ENCODE measurements at places on chromosomes 2 and 18.

DNA sequence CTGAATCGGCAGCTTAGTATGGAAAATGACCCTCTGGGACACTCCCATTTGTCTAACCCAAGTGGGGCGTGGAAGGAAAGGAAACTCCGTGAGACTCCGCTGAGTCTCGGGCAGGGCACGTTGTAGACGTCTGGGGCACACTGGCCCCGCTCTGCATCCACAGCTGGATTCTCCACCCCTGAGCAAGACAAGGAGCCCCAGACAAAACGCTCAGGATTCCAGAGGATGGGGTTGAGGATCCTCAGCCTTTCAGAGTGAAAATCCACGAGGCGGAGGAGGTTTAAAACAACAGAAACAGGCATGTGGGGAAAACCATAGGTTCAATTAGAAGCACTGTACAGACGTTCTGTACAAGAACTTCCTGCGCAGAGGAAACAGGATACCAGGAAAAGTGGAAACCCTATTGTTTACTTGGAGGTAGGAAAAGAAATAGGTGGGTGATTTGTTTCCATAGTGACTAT lies 124.9 kb upstream of the ZNF236 start:
- no peak for DNase-seq

DNA sequence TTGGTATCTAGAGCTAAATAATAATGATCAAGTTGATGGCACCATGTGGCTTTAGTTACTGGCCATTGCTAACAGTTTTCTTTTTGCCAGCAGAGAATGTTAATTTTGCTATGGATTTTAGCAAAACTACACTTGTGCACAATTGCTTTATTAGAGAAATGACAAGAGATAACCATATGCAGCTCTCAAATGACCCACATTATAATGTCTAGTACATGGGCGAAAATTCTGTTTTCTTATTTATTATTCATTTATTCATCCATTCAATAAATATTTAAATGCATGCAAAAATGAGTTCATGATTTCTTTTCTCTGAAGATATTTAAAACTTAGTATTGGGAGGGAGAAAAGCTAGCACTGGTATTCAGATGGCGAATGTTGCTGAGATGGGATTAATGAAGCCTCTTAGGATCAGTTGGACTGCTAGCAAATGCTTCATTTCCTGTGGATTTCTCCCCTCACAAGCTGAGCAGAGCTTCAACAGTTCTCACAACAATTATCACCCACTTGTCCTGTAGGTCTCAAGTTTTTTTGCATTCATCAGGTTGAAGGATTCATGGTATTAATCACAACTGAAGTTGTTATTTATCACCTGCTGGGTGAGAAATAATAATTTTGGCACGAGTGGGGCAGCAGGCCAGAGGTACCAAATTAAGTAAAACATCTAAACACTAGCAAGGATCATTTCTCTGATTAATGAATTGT lies 95.2 kb downstream of the MTX2 start:
- no peak for DNase-seq

DNA sequence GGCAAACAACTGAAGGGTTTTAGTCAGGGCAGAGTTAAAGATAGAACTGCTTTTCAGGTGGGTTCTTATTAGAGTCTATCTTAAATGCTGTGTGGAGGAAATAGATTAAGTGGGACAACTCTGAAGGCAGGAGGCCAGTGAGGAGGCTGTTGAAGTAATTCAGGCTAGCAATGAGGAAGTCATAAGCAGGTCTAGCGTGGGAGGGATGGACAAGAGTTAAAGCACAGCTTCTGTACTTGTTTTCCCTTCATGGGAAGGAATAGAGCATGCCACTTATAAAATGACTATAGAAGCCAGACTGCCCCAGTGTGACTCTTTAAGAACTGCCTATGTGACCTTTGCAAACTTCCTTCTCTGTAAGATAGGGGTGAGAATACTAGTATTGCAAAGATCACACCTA lies 202.0 kb upstream of the LRRTM1 start:
- no peak for DNase-seq

DNA sequence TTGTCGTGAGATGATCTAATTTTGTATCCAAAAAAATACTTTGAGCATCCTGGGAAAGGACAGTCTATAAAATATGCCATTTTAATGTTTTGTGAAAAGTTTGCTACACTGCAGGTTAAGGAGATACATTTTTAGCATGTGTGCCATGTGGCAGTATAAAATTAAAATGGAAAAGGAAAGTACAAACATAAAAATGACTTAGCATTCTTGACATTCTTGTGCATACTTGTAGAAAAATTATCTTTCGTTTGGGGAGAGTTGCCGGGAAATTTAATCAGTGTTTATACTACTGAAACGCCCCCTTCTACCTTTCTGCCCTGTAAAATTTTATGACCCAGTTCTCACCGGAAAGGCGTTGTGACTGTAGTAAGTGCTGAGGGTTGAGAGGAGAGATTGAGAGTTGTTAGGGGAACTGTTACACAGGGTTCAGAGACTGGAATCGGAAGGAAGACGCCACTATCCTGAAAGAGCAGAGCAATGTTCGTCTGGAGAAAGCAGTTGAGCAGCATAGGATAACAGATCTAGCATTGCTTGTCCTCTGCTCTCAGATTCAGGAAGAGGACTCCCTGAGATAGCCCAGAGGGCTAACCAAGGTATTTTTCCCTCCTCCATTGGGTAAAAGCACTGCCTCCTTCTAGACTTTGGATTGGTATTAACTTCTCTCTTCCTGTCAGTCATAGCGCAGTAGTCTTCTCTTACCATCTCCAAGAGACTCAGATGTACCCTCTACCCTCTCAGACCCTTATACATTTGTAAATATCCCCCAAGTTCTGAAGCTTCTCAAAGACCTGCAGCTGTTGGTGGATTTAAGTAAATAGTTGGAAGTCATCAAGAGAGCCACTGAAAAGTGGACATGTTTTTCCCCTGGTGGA lies 2.7 kb downstream of the CDH20 start:
- no peak for DNase-seq

GRCh38 chr2:142918624-142919023 lies 41.2 kb downstream of the KYNU start:
- no peak for DNase-seq

GRCh38 chr2:152766928-152767327 lies 48.5 kb downstream of the ARL6IP6 start:
- no peak for DNase-seq

- DNase-seq: peak; percentile 87
These were observed 131.2 kb upstream of the TTC27 start for GRCh38 chr2:32496662-32497061.

DNA sequence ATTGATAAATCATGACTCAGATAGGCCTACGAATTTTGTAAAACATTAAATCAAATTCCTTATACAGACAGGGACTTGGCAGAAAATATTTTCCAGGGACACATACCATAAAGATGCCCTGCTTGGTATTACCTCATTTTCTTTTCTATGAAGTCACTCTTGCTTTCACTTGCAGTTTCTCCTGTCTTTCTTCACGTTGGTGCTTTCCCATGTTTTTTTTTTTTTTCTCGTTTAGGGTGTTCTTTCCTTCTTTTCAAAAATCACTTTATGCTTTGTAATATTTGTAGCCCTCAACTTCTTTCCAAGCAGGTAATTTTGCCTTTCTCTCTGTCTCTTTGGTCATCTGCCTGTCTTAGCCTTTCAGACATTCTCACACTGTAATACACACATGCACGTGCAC lies 40.7 kb downstream of the CDC42EP3 start:
- no peak for DNase-seq

DNA sequence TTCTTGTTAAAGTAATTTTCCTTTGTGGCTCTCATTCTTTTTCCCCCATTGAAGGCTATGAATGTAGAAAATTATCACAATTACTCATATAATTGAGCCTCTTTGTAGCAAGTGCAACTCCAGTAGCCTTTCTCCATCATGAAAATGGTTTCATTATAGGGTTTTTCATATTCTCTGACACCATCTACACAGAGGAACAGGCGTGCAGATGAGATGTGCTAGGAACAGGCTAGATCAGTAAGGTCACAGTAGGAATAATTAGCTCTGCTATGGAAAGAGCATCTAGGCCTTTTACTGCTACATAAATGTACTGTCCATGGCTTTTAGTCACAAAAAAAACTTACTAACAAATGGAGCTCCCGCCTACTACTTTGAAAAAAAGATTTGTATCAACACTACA lies 12.6 kb upstream of the DLX1 start:
- no peak for DNase-seq

GRCh38 chr2:208356846-208357574 lies 49.6 kb upstream of the PTH2R start:
- no peak for DNase-seq

DNA sequence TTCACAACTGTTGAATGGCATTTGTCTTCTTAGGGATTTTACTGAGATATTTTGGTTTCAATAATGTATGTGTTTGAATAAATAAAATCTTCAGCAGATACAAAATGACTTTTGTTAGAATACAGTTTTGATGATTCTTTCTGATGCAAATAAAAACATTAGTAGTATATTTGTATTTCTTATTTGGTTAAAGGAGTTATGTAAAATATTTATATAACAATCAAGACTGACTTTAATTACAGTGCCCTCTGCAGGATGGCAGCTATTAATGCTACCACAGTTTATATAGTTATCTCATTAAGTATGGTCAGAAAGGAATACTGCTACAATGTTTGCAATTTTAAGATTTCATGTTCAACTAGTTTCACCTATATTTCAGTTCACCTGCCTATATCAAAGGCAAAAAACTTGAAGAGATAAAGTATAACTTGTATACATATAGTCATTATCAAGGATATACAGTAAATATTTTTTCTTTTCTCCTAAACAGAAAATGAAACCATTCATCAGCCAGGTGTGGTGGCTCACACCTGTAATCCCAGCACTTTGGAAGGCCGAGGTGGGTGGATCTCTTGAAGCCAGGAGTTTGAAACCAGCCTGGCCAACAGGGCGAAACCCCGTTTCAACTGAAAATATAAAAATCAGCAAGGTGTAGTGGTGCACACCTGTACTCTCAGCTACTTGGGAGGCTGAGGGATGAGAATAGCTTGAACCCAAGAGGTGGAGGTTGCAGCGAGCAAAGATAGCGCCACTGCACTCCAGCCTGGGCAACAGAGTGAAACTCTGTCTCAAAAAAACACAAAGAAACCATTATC lies 19.8 kb downstream of the ARL5A start:
- no peak for DNase-seq

GRCh38 chr2:194562329-194562728 lies 1094.7 kb upstream of the SLC39A10 start:
- DNase-seq: no peak

- no peak for DNase-seq
These were observed 10.1 kb downstream of the TEX51 start for GRCh38 chr2:126908721-126909177.

- DNase-seq: no peak
These were observed 15.7 kb downstream of the CCBE1 start for GRCh38 chr18:59681521-59682004.

GRCh38 chr2:64112016-64112415 lies 32.2 kb downstream of the PELI1 start:
- DNase-seq: no peak

- no peak for DNase-seq
These were observed 136.3 kb upstream of the SLC39A10 start for GRCh38 chr2:195520671-195521155.

Data from HL-60 (cell line).